ENCODE measurements at places on chromosomes 12 and 14.
A peak's percentile ranks its signal among the peaks of the same experiment; 100 is the strongest.

DNA sequence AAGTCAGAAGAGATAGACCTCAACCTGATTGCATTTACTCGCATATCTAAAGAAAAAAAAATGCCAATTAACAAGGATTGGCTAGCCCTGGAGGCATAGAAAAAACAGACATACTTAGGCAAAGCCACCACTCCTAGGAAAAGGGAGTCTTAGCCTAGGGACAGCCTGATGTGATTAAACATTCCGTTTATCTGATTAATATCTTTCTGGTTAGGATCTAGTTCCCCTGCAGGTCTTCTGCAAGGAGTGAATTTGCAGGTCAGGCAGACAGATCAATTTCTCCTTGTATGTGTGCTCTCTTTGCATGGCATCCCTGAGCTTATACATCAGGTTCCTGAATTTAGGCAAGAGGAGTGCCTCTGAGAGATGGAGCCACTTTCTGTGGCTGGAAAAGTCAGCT lies 70.5 kb downstream of the ESRRB start:
- DNase-seq = no peak

DNA sequence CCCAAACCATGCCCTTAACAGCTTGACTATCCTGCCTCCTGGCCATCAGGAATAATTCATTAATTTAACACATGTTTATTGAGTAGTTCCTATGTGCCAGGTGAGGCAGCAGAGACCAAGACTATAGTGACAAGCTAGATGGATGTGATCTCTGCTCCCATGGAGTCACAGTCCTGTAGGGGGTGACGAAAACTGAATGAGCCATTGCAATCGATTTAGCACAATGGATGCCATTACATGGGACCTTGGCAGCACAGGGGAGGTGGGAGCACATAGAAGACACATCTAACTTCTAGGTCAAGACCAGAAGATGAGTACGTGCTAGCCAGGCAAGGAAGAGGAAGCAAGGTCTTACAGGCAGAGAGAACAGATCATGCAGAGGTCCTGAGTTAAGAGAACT lies 68.7 kb downstream of the NOS1 start:
- no peak for DNase-seq

- no peak for DNase-seq
Measured at GRCh38 chr12:12219664-12220063, 47.2 kb downstream of the LRP6 start.

DNA sequence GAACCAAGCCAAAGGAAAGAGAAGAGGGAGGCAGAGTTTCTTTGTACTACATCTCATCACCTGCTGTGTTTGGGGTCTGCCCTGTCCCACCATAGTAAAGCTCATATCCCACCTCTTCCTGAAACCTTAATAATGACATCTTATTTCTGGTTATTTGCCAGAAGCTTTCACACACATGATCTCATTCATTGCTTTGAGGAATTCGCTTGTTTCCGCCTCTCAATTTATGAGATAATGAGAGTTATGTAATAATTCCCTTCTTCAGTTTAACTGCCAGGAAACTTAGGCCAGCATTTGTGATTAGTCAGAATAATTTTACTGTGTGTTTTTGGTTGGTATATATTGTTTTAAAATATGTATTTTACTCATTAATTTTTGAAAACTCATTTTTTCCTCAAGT lies 205.2 kb downstream of the CACNA1C start:
- DNase-seq = no peak

DNA sequence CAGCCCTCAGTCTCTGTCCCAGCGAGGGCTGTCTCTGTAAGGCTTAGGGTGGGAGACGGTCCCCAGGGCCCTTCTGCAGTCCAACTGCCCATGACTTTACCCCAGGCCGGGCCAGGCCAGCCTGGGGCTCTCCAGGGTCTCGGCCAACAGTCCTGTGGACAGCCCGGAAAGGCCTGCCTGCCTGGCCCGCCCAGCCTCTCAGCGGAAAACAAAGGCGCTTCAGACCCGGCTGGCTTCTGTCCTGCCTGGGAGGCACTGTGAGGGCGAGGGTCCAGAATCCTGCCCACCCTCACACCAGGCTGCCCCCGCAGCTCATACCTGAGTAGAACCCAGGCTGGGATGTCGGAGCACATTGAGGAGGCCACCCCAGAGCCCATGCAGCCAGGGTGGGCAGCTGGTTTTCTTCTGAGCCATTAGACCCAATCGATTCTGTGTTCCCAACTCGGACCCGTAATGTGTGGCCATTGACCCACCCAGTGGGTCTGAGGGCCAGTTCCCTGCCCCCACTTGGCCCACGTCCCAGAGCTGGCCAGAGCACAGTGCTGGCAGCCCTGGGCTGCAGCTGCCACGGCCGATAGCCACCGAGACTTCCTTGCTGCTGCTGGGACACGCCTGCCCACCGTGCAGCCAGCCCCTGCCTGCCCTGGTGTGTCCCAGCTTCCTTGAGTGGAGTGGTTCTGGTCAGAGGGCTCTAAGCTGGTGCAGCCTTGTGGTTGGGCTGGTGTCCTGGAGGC lies 1.6 kb downstream of the CRIP2 start:
- no peak for DNase-seq

- DNase-seq = peak; percentile 80
Measured at GRCh38 chr14:54691525-54692283, 124.8 kb downstream of the SAMD4A start.
